NCI-H1930 (cell line): ENCODE measurements at places on chromosomes 13 and 19.

DNA sequence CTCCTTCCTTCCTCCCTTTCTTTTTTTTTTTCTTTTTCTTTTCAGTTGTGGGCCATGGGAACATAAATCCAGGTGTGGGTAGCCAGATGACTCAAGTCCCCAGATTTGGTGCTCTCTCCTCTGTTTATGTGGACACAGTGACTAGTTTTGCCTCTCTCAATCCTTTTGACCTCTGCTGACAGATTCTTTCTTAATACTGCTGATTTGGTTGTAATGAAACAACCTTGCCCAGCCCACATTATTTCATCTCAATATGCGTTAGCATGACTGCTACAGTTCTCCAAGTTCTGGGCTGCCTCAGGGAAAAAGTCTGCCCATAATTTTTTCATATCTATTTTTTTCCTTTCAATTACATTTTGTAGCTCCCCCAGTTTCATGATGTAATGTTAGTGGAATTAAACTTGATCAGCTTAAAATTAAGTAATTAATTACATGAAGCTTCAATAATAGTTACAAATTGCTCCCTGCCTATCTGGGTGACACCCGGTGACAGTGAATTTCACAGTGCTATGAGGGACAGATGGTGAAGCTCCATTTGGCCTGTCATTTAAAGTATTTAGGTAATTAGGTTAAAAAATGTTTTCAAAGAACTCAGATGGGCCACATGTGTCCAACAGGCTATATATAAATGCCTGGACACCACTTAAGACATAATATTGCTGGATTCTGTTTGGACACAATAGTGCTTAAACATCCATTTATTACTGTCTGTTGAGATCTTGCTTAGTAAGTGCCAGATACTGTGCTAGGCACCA, 118.8 kb upstream of the FRY start:
- no peak for DNase-seq

DNA sequence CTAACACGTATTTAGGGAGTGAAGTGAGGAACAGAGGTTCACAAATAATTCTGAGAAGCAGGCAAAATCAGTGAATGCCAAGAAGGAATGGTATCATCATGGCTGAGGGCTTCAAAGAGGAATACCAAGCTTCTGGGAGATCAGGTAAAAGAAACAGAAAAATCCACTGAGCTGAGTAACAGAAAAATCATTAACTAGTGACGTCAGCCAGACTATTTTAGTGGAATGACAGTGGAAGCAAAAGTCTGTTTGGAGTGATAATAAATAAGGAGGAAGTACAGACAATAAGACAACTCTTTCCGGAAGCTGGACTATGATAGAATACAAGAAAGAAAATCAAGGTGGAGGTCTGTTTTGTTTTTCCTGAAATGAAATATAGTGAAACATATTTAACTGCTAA, 83.5 kb downstream of the SACS start:
- DNase-seq: no peak

GRCh38 chr13:98576200-98576945, 534 bp downstream of the STK24 start:
- no peak for DNase-seq

GRCh38 chr13:49643035-49643646, 14.8 kb downstream of the ARL11 start:
- no peak for DNase-seq

GRCh38 chr13:46554951-46555350, 2.0 kb downstream of the LRCH1 start:
- no peak for DNase-seq

- DNase-seq: no peak
These were observed 53.1 kb downstream of the PCDH20 start for GRCh38 chr13:61362522-61362921.

DNA sequence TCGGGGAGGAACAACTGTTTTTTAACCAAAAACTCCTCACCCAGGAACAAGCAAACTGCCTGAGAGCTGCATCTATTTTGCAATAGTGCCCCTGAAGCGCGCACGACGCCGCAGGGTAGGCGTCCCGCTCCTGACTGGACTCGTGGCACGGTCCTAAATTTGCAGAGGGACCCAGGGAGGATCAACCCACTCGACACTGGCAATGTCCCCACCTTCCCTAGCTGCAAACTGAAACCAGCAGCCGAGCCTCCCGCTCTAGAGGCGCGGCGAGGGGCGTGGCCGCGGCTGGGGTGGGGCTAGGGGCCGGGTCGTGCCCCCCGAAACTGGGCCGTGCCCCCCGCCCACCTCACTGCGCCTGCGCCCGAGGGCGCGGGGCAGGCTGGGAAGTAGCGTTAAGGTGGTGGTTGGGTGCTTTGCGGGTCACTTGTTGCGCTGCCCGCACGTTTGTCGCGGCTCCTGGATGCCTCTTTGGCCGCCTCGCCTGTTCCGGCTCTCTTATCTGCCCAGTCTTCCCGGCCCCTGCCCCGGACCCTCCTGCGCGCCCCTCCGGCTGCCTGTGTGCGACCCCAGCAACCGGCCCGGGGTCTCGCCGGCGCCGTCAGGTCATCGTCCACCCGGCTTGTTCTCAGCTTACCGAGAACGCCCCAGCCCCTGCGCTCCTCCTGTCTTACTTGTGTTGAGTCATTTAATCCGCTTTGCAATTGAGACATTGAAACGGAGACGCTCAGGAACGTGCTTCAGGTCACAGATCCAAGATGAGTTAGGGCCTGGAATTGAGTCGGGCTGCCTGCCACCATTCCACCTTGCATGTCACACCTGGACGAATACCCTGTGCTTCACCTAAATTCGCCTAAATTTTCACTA, 37.9 kb upstream of the LSM14A start:
- DNase-seq: peak; percentile 96

DNA sequence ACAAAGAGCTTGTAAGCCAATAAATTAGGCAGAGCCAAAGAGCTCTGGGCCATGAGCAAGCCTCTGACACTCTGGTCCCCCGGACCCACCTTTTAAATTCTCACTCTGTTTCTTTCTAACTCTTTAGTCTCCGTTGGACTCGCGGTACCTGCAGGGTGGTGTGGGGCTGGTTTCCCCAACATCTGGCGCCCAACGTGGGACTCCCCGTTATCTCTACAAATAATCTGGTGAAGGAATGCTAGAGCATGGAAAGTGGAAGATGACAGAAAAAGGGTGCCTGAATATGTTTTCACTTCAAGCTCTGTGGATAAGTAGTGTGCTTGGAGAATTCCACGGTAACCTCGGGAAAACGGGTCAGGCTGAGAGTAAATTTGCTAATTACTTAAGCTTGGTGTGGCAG, 36.5 kb upstream of the CYP2B6 start:
- DNase-seq: no peak

DNA sequence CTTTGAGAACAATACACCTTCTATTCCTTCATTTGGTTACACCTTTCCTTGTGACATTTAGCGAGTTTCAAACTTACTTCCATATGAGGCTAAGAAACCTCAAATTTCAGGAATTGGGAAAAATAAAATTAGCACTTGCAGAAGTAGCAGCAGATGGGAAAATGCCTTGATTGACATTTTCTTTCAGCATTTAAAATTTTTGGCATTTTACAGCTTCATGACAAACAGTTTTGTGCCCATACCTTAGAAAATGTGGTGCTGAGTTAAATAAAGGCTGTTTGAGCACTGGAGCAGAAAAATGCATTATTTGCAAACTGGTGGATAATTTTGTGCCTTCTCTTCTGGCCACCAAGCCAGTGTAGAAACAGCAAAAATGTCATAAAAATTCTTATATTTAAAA, 95.4 kb downstream of the PCDH17 start:
- DNase-seq: no peak

- peak; percentile 62 for DNase-seq
These were observed 39.1 kb downstream of the GPR12 start for GRCh38 chr13:26721251-26722121.

DNA sequence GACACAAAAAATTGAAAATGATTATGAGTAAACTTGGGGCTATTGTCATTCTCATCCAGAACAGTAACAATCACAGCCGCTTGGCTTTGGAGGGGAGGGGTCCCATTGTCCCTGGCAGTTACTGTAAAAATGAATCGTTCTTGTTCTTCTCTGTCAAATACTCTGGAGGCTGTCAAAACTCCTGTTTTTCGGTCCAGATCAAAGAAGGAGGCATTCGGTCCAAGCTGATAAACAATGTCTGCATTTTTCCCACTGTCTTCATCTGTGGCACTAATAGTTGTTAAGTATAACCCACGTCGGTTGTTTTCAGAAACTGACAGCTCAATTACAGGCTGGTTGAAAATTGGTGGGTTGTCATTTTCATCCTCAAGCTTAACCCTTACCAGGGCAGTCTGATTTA, 3.4 kb downstream of the PCDH9 start:
- no peak for DNase-seq

DNA sequence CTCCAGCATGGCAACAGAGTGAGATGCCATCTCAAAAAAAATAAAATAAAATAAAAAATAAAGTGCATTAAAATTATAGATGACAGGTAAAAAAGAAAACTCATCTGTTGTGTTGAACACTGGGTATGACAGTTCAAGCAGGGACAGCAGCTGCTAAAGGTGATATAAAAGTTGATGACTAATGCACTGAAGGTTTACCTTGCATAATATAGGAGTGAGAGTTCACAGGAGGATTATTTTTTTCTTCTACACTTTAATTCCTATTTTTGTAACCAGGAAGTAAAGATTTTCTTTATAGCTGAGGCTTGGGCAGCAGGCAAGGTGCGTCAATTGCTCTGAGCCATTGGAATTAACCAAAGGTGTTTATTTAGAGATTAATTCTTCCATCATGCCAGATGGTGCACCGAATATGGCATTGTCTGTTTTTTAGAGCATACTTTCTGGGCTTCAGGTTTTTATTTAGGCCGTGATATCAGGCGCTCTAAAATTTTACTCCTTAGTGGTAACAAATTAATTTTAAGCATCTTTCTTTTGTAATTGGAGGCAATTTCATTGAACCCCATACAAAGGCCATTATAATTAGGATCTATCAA, 337.0 kb upstream of the SLC10A2 start:
- no peak for DNase-seq

DNA sequence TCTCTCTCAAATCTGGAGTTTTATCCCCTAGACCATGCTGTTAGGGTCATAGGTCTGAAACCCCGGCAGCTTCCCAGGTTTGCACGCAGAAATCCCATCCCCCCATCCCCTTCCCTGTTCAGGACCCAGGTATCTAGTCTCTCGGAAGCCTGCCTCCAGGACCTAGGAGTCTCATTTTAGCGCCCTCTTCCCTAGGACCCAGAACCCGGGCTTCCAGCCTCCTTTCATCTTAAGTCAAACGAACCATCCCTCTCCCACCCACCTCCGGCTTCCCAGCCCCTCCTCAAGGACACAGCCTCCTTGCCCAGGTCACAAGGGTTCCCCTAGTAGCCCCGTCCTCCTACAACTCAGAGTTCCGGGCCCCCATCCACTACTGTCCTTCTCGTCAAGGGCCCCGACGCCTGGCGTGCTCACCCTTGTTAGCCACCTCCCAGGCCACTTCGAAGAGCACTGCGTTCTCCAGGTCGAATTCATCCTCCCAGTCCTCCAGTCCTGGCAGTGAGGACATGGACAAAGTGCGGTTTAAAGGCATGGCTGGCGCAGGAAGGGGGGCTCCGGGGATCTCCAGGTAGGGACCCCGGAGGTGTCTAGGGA, 431 bp downstream of the GYS1 start:
- no peak for DNase-seq

- DNase-seq: no peak
These were observed 709 bp downstream of the DPP9 start for GRCh38 chr19:4722671-4723594.

GRCh38 chr13:27151798-27152599, 19.6 kb downstream of the USP12 start:
- DNase-seq: no peak

DNA sequence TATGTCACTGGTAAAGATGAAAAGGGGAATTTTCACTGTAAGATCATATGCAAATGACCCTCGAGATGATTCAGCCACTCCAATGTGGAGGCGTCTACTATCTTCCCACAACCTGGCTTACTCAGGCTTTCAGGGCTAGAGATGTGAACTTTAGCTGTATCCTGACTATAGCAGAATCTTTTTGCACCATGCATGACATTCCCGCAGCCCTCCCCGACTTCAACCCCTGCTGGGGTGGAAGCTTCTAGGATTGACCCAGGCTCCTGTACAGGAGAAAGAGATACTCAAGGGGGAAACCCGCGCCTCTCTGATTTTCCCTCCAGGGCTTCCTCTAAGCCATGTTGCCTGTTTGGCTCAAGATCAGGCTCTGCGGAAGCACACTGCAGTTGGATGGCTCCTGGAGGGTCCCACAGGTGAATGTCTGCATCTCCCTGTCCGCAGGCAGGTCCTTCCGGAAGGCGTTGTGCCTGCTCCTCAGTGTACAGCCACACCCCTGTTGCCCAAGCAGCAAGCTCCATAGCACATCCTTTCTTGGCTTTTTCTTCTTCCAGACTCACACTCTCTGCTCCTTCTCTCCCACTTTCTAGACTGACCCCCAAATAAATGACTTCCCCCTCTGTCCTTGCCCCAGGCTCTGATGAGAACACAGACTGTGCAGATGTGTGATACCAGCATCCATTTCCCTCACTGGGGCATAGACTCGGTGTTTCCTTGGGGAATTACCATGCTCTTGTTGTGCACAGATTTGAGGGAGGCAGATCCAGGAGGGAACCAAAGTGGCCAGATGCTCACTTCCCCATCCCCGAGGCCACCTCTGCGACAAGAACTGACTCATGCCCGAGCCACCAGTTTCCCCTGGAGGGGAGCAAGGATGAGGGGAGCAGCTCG, 29.1 kb upstream of the POP4 start:
- DNase-seq: no peak

DNA sequence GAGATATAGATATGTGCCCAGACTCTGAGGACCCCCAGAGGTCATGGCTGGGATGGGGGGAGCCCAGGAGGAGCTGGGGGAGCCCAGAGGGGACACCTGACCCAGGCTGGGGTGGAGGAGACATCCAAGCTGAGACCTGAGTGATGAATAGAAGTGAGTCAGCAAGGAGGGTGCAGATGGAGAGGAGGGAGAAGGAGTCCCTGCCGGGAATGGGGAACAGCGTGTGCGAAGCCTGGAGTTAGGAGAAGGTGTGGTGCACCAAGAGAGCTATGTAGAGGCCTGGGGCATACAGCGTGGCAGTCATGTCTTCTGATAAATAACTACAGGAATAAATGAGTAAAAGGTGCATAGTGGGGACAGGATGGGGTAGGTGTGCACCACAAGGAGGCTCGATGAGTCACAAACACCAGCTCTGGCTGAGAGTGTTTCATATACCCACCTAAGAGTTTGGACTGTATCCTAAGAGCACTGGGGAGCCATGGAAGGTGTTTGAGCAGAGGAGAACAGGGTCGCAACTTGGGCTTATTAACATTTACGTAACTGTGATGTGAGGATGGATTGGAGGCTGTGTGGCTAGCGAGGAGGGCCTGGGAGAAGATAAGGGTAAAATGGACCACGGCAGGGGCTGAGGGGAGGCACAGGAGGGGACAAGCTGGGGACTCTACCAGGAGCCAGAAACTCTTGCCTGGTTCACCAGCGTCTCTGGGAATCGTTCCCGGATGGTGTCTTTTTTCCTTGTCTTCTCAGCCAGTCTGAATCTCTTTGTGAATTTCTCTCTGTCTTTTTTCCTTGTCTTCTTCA, 1.4 kb downstream of the CEACAM18 start:
- DNase-seq: no peak

GRCh38 chr19:35466259-35466658, 18.2 kb downstream of the FFAR2 start:
- DNase-seq: no peak

DNA sequence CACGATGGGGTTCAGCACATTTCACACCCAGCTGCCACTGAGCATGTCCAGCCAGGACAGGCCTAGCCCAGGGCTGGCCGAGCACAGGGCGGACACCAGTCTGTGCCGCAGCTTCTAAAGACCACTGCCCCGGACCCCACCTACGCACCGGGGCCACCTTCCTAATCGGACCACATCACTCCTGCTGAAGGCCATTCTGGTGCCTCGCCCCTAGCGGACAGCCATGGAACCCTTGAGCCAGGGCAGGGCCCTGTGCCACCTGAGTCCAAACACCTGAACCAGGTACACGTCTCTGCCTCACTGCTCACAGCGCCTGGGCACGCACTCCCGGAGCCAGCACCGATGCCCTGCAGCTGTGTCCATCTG, 8.4 kb upstream of the C13orf46 start:
- DNase-seq: no peak
